Pulmonary artery endothelial cell (primary cell): ENCODE measurements at places on chromosomes 1 and 21. TPM values are rescaled to one million over a fixed set of nuclear protein-coding genes. Genes with fewer than 3 reads are reported as not detected.

GRCh38 chr1:89609781-89610456, 23.0 kb upstream of the LRRC8C start:
- no peak for DNase-seq

- DNase-seq: no peak
Measured at GRCh38 chr1:68470388-68470970, 20.7 kb upstream of the RPE65 start.

DNA sequence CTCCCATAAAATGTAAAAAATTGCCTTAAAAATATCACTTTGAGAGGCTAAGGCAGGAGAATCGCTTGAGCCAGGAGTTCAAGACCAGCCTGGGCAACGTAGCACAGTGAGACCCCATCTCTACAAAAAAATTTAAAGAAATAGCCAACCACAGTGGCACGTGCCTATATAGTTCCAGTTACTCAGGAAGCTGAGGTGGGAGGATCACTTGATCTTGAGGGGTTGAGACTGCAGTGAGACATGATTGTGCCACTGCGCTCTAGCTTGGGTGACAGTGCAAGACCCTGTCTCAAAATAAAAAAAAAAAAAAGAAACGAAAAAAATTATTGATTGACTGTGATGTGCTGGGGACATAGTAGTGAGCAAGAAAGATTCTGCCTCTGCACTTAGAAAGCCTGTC, 38.4 kb downstream of the PKN2 start:
- DNase-seq: no peak

GRCh38 chr1:227155688-227156087, 162.6 kb downstream of the CDC42BPA start:
- DNase-seq: no peak

GRCh38 chr1:200128944-200129879, 101.7 kb downstream of the NR5A2 start:
- DNase-seq: no peak

Gene KISS1
- total RNA-seq: 0.67 and 0.79 TPM in 2 replicates
